Bone marrow (tissue), 2 donors: ENCODE measurements at places on chromosomes 3 and 15.

DNA sequence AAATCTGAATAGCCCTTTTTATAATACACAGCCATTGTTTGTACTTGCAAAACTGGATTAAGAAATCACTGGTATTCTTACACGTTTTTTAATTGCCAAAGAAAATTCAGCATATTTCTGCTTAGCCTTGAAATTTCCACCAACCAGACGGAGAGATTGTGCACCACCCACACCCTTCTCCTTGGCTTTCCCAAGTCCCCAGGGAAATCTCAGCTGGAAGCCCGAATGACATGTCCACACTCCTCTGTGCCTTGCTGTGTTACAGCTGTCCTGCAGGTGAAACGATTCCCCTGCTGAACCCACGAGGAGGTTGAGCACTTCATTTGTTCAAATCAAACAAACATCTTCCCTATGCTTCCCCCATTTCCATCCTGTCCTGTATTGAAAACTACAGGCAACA, 49.6 kb upstream of the PPARG start:
- DNase-seq = no peak

GRCh38 chr3:62149962-62150361, 223.4 kb downstream of the FEZF2 start:
- DNase-seq = no peak

- DNase-seq = no peak
Observed at GRCh38 chr3:143351895-143352608, 232.5 kb downstream of the CHST2 start.

GRCh38 chr3:188437926-188438325, 284.0 kb downstream of the LPP start:
- no peak for DNase-seq

DNA sequence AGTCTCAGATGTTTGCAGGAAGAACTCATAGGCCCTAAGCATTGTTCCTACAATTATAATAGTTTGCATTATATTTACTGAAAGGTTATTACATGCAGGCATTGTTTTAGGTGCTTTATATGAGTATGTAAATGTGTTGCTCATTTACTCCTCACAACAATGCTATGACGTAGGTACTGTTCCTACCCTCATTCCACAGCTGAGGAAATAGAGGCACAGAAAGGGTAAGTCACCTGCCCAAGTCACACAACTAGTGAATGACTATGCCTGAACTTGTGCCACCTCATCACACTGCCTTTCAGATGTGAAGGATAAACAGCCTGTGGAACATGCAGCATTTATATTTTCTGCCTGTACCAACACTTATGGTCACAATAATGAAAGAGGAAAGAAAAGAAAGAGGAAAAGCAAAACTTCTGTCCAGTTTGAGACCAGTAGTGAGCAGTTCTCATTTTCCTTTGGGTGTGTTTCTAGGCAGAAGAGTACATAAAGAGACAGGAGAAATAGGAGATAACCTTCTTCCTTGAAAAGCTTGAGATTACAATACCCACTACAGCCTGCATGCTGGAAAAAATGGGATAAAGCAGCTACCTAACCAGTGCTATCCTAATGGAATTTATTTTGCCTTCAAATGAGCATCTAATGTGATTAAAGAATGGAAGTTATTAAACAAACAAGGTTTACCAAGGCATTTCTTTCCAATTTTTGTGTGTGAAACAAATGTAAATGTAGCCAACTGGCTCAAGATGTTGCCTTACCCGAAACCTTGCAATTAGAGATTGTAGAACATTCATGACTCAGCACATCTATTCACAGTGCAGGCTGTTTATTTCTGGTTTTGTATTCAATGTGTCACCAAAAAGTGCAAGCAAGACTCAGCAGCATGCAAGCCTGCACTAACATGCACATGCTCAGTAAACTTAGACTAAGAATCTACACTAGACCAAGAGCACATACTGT, 20.5 kb upstream of the ENTPD3 start:
- no peak for DNase-seq

DNA sequence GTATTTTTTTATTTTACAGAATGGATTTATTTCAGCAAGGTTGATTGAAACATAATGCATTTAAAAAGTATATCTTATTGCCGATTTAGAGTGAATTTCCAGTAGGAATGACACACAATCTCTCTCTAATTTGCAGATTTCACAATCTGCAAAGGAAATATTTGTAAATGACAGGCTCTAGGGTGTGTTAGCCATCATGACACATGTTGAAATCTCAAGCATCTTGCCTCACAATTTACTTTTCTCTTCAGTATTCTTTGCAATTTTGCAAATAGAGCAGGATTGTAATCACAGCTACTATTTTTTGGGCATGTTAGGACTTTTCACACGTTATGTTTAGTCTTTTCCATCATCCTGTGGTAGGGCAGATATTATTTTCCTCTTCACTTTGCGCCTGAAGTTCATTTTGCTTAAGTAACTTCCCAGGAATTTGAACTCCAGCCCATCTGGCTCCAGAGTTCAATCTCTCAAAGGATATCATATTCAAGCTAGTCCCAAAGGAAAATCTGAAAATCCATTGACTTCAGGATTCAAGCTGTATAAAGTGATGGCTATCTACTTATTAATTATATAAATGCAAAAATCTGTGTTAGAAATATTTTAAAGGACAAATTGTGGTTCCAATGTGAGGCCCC, 55.4 kb downstream of the ATP13A4 start:
- no peak for DNase-seq

DNA sequence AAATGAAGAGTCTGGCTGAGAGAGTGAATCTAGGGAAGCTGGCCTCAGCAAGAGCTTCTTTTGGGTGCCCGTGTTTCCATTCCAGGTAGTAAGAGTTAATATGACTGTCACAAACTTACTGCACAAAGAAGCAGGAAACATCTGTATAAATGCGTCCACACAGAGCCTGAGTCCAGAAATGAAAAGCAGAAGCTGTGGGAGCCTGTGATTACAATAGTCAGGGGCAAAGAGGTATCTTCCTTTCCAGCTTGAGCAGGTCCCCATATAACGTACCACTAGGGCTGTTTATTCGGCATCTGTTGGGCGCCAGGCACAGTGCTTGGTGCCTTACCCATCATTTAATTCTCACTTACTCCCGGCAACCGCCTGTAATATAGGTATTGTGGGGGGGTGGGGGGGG, 40.5 kb upstream of the B3GNT5 start:
- no peak for DNase-seq

- DNase-seq = no peak
Observed at GRCh38 chr3:106673926-106674569, 703.2 kb upstream of the CCDC54 start.

DNA sequence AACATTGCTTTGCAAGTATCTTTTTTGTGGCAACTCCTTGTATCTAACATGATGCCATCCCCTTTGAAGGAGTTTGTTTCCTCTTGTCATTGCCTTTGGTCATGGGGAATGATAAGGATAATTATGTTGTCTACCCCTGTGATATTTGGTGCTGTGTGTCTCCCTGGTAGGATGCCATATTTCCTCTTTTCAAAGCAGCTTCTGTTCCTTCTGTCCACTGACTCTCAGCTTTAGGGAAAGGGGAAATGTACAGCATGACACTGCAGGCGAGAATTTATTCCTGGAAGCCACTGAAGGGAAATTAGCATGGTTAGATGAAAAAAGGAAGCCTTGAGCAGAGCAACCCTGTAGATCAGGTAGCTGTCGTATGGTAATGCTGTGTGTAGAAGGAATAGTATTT, 576.7 kb downstream of the CADM2 start:
- no peak for DNase-seq

- no peak for DNase-seq
Observed at GRCh38 chr3:52196977-52197376, 983 bp upstream of the ALAS1 start.

- no peak for DNase-seq
Observed at GRCh38 chr15:33516563-33516962, 205.8 kb downstream of the RYR3 start.
